ENCODE measurements at places on chromosomes 5 and 9.
A peak's percentile ranks its signal among the peaks of the same experiment; 100 is the strongest.

DNA sequence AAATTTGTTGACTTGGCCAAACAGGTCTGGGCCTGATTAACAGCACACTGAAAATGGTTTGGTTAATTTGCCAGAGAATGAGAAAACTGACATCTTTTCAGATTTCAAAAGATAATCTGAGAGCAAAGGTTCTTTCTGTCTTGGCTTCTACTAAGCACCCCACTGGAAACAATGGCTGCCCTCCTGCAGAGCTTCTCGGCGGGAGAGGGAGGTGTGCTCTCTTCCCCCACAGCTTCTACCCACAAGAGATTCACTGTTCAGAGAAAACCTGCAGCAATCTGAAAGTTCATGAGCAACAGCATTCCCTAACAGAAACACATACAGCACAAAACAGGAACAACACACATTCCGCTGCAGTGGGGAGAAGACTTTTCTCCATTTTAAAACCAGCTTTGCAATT is 3.0 kb downstream of the DNAH5 start:
- DNase-seq, result no peak

DNA sequence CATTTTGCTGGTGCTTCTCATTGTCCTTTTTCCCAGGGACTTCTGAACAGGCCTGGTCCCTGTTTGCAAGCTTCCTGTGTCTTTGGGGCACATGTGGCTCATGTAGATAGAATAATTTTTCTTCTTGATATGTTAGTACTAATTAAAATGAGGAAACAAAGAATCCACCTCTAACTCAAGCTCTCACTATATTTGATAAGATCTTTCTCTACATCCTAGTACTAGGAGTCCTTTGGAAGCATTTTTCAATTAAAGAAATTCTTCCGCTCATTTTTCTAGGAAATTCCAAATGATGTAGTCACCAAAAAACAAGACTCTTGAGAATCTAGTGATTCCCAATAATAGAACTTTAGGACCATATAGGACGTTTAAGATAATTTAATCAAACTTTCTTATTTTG is 165.3 kb downstream of the SEC61B start:
- DNase-seq, result no peak

- DNase-seq, result no peak
Measured at GRCh38 chr9:112355427-112355897, 22.0 kb upstream of the PTBP3 start.

DNA sequence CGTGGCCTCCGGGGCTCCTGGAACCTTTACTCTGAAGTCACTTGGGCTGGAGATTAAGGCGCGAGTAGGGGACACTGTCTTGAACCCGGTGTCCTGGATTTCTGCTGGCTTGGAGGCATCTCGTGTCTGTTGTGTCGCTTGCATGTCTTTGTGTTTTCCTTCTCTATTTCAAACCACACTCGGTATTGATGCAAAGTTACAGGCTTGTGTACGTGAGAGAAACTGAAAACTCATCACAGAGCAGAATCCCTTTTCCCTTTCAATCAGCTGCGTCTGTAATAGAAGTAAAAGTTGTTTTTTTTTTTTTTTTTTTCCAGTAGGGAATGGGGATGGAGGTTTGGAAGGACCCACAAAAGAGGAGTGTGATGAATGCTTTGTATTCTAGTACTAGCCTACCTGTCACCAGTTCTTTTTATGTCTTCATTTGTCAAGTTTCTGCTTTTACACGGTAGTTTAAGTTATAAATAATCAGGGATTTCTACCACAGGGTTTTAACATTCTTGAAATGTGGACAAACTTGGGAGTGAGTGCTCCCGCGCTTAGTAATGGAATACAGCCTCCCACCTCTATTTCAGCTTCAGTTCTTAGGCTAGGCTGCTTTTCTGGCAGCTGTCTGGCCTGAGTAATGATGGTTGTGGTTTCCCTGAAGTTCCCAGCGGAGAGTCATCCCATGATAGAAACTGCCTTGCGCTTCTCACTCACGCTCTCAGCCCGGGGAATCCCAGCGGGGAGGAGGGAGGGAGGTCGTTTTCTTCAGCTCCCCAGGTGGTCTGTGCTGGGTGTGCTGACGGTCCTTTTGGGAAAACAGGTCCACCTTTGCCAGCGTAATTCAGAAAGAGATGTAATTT is 763 bp downstream of the TJP2 start:
- peak; percentile 95 for DNase-seq

GRCh38 chr9:125816321-125816720 is 69.1 kb downstream of the PBX3 start:
- no peak for DNase-seq

GRCh38 chr9:121823451-121824169 is 172.2 kb downstream of the DAB2IP start:
- no peak for DNase-seq

DNA sequence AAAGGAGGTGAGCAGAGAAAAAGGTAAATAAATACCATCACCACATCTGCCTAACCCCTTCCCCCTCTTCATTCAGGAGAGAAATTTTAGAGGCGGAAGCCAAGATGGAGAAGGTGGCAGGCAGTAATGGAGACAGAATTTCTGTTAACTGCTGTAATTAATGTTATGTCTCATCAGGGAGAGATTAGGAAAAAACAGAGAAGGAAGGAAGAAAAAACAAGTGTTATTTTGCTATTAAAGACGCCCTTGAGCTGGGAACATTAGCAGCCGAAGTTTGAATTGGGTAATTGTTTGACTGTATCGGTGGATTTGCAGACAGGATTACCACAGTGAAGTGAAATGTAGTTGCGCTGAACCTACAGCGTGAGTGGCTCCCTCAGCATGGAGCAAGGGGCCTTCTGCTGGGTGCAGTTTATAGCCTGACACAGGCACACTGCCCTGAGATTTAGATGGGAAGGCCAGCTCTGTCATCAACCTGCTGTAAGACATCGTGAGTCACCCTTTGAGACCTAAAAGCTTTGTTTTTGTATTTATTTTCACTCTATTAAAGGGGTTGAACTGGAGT is 136.3 kb downstream of the ASTN2 start:
- no peak for DNase-seq

- DNase-seq, result no peak
Measured at GRCh38 chr5:43000111-43000840, 39.8 kb downstream of the ANXA2R start.

GRCh38 chr5:54831233-54831632 is 154.2 kb downstream of the ESM1 start:
- DNase-seq, result no peak

- DNase-seq, result no peak
Measured at GRCh38 chr9:116074658-116075057, 78.9 kb upstream of the PAPPA start.

DNA sequence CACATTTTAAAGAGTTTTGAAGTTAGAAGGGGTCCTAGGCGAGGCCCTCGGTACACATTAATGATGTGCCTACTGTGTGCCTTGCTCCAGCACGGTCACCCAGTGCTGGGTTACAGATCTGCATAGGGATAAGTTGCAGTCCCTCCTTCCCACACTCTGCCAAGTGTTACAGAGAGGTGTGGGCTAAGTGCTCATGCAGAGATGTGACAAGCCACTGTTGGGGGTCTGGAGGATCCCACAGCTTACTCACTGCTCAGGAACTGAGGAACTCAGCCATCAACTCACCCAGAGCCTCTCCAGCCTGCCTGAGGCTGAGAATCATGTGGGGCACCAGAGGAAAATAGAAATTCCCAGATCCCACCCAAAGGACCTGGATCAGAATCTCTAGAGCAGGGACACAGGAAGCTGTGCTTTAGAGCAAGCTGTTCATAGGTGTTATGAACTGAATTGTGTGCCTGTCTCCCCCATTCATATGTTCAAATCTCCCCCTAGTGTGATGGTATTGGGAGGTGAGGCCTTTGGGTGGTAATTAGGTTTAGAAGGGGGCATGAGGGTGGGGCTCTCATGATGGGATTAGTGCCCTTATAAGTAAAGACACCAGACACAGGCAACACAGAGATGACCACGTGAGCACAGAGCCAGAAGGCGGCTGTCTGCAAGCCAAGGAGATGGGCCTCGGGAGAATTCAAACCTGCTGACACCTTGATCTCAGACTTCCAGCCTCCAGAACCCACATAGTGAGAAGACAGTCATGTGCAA is 164.1 kb downstream of the HSD17B3 start:
- no peak for DNase-seq

GRCh38 chr9:107051392-107051791 is 188.4 kb downstream of the ZNF462 start:
- DNase-seq, result no peak

- no peak for DNase-seq
Measured at GRCh38 chr5:145980259-145980658, 43.9 kb downstream of the SH3RF2 start.

- no peak for DNase-seq
Measured at GRCh38 chr9:135227641-135228251, 140.3 kb downstream of the OLFM1 start.

DNA sequence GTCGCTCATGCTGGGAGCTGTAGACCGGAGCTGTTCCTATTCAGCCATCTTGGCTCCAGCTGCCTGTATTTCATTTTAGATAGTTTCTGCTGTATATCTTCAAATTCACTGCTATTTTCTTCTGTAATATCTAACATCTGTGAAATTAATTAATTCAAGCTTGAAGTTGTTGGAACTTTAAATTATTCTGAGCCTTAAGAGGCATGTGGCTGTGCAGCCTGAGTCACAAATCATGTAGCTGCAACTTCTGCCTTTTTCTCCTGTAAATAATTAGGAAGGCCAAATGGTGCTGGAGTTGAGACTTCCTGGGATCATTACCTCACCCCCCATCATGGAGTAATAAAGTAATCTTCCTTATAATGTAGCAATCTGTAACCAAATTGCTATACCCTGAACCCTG is 183.3 kb upstream of the PCSK5 start:
- DNase-seq, result peak; percentile 64

DNA sequence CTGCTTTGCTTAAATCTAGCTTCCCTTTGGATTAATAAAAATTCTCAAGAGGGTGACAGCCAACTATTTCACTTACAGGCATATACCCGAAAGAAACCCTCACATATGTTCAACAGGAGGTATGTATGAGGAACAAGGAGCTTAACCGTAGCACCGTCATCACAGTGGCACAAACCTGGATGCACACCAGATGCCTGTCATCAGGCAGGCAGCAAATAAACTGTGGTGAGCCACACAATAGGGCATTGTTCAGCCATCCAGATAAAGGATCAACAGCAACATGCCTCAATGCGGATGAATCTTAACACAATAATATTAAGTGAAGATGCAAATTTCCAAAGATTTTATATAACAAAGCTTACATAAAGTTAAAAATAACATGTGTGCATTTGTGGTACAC is 5.5 kb upstream of the TNFSF15 start:
- DNase-seq, result no peak

DNA sequence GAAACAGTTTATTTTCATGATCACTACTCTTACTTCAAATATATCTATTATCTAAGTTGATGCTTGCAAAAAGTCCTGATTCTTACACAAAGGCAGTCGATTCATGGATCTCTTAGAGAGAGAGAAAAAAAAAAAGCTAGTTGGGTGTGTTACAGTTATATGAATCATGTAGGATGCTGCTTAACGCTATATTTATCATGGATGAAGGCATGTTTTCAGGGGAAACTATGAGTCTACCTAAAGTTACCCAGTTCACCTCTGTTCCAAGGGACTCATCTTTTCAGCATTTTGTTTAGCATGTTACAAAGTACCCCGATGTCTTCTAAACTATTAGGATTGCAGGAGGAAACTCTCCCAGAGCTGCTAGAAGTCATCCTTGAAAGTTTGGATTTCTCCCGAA is 13.5 kb downstream of the TMC1 start:
- no peak for DNase-seq

- no peak for DNase-seq
Measured at GRCh38 chr5:124277767-124278545, 468.5 kb downstream of the ZNF608 start.

- DNase-seq, result no peak
Measured at GRCh38 chr5:168852329-168852728, 273.2 kb upstream of the PANK3 start.

DNA sequence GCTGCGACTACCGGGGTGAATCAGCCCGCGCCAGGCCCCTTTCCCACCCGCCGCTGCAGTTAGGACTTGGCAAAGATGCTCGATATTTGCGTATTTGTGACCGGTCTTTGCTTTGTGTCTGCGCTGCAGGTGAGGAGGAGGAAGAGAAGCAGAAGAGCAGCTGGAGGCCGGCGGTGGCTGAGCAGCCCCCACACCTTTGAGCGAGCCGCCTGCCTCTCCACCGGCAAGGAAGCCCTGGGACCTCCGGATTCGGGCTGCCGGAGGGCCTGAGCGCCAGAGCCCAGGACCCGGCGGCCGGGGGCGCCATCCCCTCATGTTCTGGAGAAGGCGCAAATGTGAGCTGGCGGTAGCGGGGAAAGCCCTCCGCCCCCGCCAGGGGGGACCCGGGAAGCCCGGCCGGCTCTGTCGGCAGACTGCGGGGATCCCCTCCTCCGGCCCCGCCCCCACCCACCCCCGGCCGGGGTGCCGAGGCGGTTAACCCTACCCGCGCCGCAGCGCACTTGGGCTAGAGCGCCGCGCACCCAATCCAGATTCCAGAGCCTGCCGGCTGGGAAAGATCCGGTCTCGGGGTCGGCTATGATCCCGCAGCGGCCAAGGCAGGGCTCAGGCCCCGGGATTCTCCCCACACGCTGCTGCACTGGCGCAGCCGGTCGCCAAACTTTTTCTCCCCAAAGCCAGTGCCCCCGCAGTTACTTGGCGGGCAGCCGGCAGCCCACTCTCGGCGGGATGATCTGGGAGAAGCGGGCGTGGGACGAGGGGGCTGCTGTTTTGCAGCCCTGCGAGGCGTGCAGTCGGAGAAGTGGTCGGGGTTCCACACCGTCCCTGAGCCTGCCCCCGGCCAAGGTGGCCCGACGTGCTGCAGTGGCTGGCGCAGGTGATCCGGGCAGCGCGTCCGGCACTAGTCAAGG is 800 bp upstream of the KCNN2 start:
- no peak for DNase-seq

- no peak for DNase-seq
Measured at GRCh38 chr9:134516464-134516863, 125.1 kb upstream of the COL5A1 start.
